ENCODE measurements at places on chromosomes 3 and 15. TPM values are rescaled to one million over a fixed set of nuclear protein-coding genes. Genes with fewer than 3 reads are reported as not detected.

GRCh38 chr15:43244092-43244491 is 22.6 kb downstream of the TGM5 start:
- no peak for DNase-seq

GRCh38 chr3:128667641-128668040 is 17.0 kb upstream of the RPN1 start:
- no peak for DNase-seq

DNA sequence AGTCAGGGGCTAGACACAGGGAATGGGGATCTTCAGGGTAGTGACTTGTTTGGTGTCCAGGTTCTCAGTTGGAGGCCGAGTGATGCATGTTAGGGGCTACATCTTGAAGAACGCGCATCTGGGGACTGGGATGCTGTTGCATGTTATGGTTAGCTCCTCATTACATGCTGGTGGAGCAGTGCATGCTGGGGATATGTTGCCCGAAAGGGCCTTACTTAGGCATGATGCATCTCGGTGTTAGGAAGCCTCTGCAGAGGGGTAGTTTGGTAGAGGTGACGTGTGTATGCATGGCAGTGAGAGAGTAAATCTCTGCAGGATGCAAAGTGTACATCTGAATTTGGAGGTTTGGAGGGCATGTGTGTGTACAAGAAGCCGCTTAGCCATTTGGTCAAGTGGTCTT is 2.4 kb downstream of the EIF4G1 start:
- no peak for DNase-seq

Gene BOC
- 10.6 TPM for total RNA-seq

DNA sequence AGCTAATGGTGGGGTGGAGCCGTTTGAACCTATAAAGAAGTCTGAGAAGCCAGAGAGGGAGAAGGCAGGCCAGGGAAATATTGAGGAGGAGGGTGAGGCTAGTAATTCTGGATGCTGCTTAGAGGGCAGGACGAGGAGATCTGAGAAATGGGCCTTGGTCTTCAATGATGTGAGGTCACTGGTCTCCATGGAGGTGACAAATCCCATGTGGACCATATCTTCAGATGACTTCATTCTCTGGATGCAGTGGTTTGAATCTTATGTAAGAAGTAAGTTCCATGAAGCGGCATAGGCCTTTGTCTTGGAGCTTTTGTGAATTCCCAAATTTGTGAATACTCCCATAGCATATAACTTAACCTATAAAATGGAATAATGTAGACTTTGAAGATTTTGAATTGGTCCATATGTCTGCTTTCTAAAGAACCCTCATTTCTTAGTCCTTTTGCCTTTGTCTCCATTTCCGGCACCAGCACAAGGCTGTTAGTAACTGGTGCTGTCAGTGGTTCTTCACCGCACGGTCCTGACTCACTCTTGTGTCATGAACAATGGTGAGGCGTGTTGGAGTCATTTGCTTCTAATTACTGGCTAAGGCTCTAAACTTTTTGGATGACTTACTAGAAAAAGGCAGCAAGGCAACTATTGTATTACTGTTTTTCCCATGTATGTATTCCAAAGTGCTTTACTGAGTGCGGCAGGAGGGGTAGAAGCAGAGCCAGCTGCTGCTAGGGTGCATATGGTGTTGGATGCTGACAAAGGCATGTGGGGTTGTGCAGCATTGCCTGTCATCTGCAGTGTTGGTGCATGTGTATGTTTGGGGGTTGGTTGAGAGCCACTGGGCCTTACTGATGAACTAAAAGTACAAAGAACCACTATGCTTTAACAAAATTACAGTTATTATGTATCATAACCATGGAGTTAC is 279.3 kb upstream of the C2CD4B start:
- DNase-seq, result peak; percentile 84

Gene EXD1
- total RNA-seq, result under 0.01 TPM

GRCh38 chr3:96478496-96478895 is 335.9 kb upstream of the EPHA6 start:
- DNase-seq, result no peak

Gene TEX55
- total RNA-seq, result not detected

Gene NUDT16
- total RNA-seq, result 7.3 TPM

DNA sequence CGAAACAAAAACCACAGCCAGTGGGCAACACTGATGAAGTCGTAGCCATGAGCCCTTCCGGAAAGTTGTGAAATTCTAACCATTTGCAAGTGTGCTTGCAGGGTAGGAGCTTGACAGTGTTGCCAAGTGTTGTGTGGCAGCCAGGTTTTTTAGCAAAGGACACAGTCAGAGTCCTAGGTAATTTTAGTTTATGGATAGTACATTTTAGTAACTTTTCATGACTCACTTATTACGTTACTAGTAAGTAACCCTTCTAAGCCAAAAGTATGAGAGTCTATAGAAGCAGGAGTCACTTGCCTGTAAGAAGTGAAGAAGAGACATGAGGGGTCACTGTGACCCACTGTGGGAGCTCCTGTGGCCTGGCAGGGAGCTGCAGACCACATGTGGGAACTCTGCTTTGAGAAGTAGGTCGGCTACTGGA is 54.8 kb upstream of the ADPGK start:
- peak; percentile 4 for DNase-seq

- DNase-seq, result peak; percentile 24
Observed at GRCh38 chr3:39101022-39101689, 6.3 kb downstream of the GORASP1 start.

GRCh38 chr15:51917493-51917892 is 54.1 kb downstream of the LEO1 start:
- DNase-seq, result peak; percentile 34

Gene C3orf52
- 7.3 TPM for total RNA-seq

Gene POLQ
- total RNA-seq, result 6.4 TPM

- DNase-seq, result no peak
Observed at GRCh38 chr3:46993986-46994385, 14.5 kb downstream of the NBEAL2 start.

Gene GUCA1C
- total RNA-seq, result not detected

Gene TM6SF1
- total RNA-seq, result 1.7 TPM

GRCh38 chr15:61275901-61276300 is 46.8 kb upstream of the RORA start:
- DNase-seq, result no peak

- no peak for DNase-seq
Observed at GRCh38 chr3:192174283-192174682, 553.1 kb downstream of the FGF12 start.

GRCh38 chr15:72851586-72851985 is 68.0 kb upstream of the ADPGK start:
- no peak for DNase-seq

Gene SLC6A11
- total RNA-seq, result not detected

- DNase-seq, result peak; percentile 18
Observed at GRCh38 chr3:31369637-31370379, 162.9 kb upstream of the STT3B start.

DNA sequence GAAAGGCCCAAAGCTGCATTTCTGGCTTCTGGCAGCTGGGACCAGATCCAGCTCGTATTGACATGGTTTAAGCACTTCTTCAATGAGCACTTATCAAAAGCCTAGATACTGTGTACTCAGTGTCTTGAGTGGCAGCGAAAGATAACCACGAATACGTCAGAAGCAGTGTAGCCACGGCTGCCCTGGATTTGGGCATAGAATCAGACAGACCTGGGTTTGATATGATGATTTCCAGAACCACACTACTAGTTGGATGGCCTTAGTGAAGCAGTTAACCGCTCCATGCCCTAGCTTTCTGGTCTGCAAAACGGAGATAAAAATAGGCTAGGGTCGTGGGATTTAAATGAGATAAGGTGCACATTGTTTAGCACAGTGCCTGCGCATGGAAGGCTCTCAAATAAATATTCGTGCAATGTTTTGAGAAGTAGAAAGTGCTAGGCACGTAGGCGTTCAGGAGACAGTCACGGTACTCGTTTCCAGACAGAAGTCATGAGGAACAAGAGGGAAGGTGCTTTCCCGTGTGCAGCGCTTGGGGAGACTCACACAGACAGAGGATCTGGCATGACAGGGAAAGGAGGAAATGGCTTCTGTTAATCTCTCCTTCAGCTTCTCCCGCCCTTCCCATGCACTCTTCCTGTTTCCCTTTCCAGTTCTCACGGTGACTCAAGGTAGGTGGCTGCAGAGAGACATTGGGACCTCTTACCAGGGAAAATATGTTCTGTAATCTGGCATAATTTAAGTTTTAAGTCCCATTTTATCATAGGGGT is 70.3 kb downstream of the CCNL1 start:
- peak; percentile 94 for DNase-seq

DNA sequence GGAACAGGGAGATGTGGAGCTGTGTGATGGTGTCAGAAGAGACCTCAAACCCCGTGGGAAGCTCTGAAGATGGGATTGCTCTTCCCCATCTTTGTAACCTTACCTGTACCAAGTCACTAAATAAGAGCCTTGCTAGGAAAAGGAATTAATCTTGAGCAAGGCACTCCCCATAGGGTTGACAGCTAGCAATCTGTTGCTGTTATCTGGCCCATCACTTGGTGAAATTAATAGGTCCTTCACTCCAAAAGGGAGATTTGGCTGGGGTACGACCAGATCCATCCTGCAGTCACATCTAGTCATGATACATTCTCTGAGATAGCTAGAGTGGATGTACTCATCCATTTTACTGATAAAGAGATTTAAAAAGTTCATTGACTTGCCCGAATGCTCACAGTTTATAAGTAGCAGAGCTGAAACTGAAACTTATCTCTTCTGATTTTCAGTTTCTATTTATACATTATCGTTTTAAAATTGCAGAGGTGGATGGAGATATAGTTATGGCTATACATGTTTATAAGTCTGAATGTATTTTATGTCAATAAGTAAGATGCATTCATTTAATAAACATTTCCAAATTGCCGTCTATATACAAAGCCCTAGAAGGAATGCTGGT is 299.1 kb upstream of the MCTP2 start:
- no peak for DNase-seq

- DNase-seq, result peak; percentile 20
Observed at GRCh38 chr3:12948891-12949711, 107.7 kb upstream of the RPL32 start.

DNA sequence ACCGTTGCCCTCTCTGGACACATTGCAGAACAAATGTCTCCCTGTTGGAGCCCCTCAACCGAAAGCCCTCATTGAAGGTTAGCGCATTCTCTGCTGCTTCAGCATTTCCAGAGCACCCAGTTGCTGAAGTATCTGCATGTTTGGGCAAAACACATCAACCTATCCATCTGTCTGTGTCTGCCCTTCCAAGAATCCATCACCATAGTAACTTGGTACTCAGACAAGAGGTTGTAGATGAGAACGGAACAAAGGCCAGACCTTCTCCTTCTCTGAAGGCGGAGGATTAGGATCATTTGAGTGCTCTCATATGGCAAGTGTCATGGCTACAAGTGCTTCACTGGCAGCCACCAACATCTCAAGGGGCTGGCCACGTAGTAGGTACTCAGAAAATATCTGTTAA is 23.1 kb upstream of the RHO start:
- DNase-seq, result no peak

Gene SV2B
- total RNA-seq, result not detected

DNA sequence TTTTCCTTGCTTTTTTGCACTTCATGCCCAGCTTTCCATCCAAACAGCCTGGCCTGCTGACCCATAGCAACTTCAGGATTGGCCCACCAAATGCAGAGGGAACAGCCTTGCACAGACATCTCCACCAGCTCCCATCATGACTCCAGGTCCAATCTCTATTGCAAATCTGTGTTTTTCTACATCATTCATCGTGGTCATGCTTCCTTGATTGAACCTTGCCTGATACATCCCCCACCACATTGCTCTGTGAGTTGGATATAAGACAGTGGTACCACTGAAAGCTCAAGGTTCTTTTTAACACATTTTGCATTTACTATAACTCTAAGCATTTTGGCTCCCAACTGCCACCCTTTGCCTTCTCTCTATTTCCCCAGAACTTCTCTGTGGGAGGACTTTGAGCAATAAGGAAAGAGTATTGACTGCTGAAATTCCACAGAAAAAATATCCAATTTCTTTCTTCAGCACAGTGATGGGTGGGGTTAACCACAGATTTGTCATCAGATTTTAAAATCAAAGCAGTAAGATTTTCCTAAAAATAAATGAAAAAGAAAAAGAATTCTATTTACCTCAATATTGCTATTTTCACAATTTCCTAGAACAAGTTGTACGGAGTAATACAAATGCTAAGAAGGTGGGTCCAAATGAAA is 114.6 kb upstream of the GALNT15 start:
- no peak for DNase-seq

All from fibroblast of villous mesenchyme (primary cell).